Activated naive CD4-positive, alpha-beta T cell treated with anti-CD3 and anti-CD28 coated beads, Interleukin-2, amount 50 U/mL, for 16 hours (primary cell): ENCODE measurements at places on chromosomes 11 and 22.

- no peak for DNase-seq
Observed at GRCh38 chr11:15127341-15127740, 12.6 kb downstream of the INSC start.

GRCh38 chr11:62514151-62514550 is 32.5 kb downstream of the AHNAK start:
- DNase-seq = no peak

GRCh38 chr11:58289266-58289665 is 21.2 kb upstream of the OR10W1 start:
- DNase-seq = no peak

- no peak for DNase-seq
Observed at GRCh38 chr11:1155274-1155693, 2.5 kb upstream of the MUC5AC start.

DNA sequence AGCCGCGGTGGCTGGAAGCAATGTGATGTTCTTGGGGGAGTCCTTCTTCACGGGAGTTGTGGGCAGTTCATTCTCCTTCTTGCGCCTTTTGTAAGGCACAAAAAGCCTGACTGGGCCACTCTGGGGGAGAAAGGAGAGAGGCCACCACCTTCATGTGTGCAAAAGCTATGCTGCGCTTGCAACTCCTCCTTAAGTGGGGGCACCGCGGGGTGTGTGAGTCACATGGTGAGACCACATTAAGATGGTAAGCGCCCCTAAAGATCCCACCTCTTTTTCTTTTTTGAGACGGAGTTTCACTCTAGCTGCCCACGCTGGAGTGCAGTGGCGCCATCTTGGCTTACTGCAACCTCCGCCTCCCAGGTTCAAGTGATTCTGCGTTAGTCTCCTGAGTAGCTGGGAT is 14.1 kb downstream of the DEAF1 start:
- no peak for DNase-seq

GRCh38 chr22:38144025-38144405 is 33.5 kb upstream of the BAIAP2L2 start:
- no peak for DNase-seq

GRCh38 chr11:19719960-19720359 is 7.3 kb downstream of the NAV2 start:
- DNase-seq = no peak

DNA sequence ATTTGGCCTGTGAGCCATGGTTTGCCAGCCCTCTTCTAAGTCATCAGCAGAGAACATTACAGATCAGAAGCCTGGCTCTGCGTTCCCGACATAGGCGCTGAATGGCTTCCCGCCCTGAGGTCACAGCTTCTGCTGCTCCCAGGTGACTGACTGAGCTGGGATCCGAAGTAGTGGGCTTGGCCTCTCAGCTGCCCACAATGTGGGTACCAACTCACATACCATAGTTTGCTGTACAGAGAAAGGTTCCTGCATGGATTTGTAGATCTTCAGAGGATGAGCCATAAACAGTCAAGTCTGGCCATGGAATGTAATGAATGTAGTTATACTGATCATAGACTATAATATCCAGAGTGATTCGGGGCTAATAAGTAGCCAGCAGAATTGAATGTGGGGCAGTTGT is 42.6 kb downstream of the TEAD1 start:
- DNase-seq = no peak

DNA sequence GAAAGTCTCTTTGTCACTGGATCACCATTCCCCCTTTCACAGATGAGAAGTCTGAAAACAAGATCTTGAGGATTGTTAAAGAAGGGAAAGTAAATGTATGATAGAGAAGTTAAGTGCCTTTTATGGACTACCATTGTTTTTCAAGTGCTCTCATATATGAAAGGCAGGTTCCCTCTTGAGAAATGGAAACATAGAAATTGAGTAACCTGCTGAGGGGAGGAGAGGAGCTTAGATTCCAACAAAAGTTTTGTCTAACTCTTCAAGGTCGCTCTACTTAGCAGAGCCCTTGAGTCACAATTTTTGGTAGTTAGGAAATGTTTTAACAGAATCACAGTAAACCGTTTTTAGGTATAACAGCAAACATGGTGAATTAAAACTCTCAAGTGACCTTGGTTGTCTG is 80.1 kb downstream of the SVIP start:
- no peak for DNase-seq
